Stimulated activated CD8-positive, alpha-beta memory T cell treated with anti-CD3 and anti-CD28 coated beads, Interleukin-2, amount 100 ng/mL, for 1 hour (primary cell): ENCODE measurements at places on chromosomes 13 and 19.

- no peak for DNase-seq
Measured at GRCh38 chr19:35353635-35354034, 4.6 kb upstream of the FFAR3 start.

DNA sequence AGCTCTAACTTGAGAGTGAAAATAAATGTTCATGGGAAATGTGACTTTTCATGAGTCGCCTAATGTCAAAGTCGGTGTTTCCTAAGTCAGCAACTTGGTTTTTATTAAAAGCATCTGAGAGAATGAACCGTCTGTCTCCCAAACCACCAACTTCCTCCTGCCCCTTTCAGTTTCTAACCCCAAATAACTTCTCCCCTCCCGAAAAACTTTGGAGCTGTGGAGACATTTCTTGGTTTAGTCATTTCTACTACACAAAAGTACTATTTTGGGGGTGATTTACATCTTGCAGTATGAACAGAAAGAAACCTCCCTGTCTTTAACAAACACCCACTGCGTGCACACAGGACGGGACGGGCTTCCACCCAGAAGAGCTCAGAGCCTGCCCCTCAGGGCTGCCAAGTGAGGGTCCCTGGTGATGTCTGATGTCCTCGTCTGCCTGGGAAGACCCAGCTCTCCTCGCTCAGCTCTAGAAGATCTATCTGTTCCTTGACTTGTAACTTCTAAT lies 65.0 kb downstream of the RASA3 start:
- DNase-seq: no peak

DNA sequence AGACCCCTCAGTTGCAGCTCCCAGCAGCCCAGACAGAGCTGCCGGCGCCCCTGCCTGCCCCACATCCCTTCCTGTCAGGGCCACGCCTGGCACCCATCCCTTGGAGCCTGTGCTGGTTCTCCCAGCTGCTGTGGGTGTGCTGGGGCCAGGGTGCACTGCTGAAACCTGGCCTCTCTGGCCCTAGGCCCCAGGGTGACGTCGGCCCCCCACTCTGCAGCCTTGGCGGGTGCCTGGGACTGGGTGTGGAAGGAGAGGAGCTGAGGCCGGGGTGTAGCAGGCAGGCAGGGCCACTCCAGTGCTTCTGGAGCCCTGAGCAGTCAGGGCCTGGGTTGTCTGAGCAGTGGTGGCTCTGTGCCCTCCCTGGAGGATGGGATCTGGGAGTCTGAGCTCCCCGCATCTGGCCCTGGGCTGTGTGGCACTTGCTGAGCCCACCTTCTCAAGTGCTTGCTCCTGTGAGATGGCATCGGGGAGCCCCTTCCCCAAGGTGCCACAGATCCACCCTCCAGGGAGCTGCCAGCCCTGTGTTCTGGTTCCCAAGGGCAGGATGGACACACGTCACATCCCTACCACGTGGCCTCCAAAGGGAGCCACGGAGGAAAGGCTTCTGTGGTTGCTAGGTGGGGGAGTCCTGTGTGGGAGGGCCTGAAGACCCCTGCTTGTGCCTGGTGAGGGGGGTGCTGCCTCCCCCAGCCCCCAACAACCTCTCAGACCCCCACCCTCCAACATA lies 5.2 kb downstream of the PLEKHJ1 start:
- DNase-seq: no peak

- no peak for DNase-seq
Measured at GRCh38 chr13:27043013-27043412, 128.6 kb downstream of the USP12 start.

- DNase-seq: no peak
Measured at GRCh38 chr13:39618561-39618960, 15.6 kb upstream of the LHFPL6 start.

DNA sequence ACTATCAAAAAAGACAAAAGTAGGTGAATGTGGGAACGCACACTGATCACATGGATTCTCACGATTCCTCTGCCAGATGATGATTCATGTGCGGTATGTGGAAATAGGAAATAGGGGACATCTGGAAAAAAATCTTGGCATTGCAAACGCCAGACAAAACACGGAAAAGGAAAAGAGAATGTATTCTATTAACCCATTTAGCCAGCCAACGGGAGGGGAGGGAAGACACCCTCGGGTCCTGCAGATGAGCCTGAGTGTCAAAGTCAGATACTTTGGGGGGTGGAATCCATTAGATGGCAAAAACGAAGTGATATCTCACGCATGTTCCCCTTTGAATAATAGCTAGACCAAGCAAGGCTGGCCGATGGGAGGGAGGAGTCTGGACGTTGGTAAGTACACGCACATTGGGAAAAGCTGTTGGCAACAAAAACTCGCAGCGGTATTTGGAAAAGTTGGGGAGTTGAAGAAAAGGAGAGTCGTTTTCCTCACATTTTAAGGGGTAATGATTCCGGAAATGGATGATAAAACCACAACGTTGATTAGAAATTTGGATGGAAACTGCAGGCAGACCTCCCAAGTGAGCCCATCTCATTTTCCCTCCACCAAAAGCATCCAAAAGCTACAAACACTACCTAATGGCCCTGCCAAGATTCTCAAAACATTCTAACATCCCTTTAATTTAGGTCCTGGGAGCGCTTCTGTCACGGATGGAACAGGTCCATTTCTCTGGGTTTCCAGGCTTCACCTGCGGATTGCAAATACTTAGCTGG lies 73.6 kb downstream of the COL4A1 start:
- DNase-seq: no peak

DNA sequence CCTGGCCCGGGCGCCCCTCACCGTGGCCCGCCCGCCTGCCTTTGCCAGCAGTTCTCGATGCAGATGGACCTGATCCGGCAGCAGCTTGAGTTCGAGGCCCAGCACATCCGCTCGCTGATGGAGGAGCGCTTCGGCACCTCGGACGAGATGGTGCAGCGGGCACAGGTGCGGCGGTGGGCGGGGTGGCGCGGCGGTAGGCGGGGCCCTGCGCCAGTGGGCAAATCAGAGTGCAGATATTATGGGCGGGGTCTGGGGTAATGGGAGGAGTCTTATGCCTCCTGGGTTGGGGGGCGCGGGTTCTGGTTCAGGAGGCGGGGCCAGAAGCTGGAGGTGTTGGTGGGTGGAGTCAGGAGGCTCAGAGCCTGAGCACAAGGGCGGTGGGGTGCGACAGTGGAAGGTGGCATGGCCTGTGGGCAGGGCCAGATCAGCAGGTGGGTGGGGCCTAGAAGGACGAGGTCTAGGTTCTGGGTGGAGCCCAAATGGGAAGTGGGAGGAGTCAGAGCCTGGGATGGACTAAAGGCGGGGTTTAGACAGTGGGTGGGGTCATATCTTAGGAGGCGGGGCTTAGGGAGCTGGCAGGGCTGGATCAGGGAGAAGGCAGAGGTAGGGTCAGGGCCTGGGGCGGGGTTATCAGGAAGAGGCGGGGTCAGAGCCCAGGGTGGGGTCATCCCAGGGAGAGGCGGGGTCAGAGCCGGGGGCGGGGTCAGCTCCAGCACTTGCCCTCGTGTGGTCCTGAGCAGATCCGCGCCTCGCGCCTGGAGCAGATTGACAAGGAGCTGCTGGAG lies 5.6 kb downstream of the APC2 start:
- DNase-seq: no peak

DNA sequence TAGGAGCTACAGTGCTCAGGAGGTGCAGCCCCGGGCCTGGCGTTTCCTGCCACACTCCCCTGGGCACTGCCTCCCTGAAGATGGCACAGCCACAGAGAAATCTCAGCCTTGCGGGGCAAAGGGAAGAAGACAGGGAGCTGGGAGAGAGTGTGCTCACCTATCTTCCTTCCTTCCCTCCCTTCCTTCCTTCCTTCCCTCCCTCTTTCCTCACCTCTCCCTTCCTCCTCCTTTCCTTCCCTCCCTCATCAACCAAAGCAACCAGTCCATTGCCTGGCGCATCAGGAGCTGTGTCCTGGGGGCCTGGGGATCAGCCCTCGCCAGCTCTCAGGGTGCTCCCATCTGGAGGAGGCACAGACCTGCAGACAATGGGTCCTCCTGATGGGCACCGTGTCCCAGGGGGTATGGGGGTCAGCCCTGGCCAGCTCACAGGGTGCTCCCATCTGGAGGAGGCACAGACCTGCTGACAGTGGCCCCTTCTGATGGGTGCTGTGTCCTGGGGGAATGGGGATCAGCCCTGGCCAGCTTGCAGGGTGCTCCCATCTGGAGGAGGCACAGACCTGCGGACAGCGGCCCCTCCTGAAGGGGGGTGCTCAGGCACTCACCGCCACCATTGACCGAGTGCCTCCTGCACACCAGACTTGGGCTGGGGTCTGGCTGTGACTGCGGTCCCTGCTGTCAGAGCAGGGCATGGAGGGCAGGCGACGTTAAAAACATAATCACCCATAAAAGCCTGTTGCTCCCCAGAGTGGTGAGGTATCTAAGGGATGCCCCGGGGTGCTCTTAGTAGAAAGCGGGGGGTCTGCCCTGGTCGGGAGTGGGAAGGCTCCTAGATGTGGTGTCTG lies 120.2 kb downstream of the URI1 start:
- no peak for DNase-seq
